ENCODE measurements at places on chromosomes 5 and 9.

DNA sequence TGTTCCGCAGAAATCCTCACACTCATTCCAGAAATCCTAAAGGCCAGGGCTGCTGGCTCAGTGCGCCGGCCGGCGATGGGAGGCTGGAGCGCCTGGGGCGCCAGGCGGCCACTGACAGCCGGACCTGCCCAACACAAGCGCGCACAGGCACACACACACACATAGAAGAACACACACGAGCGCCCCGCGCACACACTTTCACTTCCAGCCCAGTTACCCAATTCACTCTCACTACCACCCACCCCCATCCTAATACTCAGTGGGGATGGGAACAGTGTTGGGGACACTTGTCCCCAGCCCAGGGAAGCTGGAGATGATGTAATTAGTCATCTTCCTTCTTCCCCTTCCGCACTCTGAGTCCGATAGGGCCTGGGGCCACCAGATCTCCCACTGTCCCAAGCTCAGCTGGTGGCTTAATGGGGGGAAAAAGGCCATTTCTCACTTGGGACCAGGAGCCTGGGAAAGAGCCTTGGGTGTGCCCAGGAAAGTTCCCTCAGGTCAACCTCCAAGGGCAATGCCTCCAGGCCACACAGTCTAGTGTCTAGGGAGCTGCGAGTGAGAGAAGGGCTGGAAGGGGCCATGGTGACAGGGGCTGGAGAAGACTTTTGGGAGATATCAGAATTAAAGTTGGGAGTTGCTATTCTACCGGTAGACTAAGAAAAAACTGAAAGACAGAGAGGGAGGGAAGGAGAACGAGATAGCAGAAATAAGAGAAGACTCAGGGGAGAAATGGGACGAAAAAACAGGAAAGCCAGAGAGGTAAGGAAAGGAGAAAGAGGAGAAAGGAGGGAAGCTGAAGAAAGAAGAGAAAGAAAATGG lies 1.7 kb downstream of the EBF1 start:
- no peak for DNase-seq
- peak overlapping the region; percentile 76 for H3K4me3 ChIP-seq
- no peaks in the 10 kb centered on the region for H3K36me3 ChIP-seq
- peaks cover 82% of the 10 kb centered on the region for H3K27me3 ChIP-seq
- peaks cover 4% of the 10 kb centered on the region for H3K4me1 ChIP-seq

DNA sequence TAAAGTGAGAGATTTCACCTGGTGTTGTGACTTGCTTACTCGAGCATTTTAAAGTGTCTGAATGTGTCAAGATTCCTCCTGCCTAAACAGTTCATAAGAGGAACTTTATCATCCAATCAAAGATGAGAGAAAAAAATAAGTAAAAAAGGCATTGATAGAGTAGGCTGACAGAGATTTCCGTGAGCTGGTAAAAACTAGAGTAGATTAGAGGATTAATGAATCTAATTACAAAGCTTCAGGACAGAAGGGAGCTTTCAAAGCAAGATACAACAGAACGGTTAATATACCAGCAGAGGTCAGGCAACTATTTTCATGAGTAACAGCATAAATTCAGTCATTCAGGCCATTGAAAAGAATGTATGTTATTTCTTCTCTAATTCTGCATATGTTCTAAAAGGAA lies 91.5 kb downstream of the ADAMTS6 start:
- no peaks in the 10 kb centered on the region for H3K27me3 ChIP-seq
- no peaks in the 10 kb centered on the region for H3K4me1 ChIP-seq
- no peaks in the 10 kb centered on the region for H3K36me3 ChIP-seq
- H3K4me3 ChIP-seq = no peak overlapping the region
- DNase-seq = no peak
- H3K27ac ChIP-seq = no peak overlapping the region

GRCh38 chr5:149834246-149834855 lies 104.2 kb downstream of the PPARGC1B start:
- H3K27ac ChIP-seq = no peak overlapping the region
- DNase-seq = peak; percentile 90
- H3K27me3 ChIP-seq = no peaks in the 10 kb centered on the region
- no peaks in the 10 kb centered on the region for H3K36me3 ChIP-seq
- no peak overlapping the region for H3K4me3 ChIP-seq
- peaks cover 10% of the 10 kb centered on the region for H3K4me1 ChIP-seq

DNA sequence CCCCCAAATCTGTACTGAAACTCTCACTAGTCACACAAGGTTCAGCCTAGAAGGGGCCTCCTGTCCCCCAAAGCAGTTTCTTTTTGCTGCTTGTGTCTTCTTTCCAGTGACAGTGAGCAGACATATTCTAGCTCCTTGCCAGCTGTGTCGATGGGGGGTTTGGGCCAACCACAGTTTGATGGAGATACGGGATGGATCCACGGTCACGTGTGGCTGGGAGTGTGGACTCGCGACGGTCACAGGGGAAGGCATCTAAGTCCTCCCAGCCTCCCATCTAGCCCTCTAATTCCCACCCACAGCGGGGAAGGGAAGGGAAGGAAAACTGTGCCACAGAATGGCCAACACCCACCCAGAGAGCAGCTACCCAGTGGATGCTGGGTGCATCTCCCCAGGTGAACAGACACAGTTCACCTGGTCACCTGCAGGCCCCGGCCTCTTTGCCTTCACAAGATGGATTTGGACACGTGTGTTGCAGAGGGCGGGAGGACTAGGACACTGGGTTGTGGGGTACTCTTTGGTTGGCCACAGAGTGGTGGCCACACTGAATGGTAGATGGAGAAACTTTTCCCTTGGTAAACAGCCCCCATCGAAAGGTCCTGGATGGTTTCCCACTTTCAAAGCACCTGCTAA lies 54.4 kb downstream of the CRB2 start:
- no peak overlapping the region for H3K4me3 ChIP-seq
- no peaks in the 10 kb centered on the region for H3K27me3 ChIP-seq
- no peak overlapping the region for H3K27ac ChIP-seq
- no peaks in the 10 kb centered on the region for H3K36me3 ChIP-seq

DNA sequence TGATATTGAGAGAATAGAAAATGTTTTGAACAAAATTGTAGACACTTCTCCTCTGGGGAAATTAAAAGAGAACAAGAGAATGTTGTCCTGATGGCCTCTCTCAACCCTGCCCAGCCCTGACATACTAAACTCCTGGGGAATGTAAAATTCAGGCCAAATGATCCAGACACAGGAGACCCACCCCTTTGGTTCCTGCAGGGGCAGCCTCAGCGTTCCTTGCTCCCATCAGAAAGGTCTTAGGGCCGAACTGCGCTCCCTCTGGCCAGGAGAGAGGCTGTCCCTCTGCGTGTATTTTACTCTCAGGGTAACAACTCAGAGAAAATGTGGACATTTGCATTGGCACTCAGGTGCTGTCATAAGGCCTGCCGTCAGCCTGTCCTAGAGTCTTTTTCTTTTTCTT lies 616.3 kb upstream of the KLF4 start:
- DNase-seq = no peak
- no peak overlapping the region for H3K4me3 ChIP-seq
- no peaks in the 10 kb centered on the region for H3K36me3 ChIP-seq

Measured in hepatocyte (in vitro differentiated cells).